Hematopoietic multipotent progenitor cell (in vitro differentiated cells): ENCODE measurements at places on chromosomes 3 and 15. TPM values are rescaled to one million over a fixed set of nuclear protein-coding genes. Genes with fewer than 3 reads are reported as not detected.

DNA sequence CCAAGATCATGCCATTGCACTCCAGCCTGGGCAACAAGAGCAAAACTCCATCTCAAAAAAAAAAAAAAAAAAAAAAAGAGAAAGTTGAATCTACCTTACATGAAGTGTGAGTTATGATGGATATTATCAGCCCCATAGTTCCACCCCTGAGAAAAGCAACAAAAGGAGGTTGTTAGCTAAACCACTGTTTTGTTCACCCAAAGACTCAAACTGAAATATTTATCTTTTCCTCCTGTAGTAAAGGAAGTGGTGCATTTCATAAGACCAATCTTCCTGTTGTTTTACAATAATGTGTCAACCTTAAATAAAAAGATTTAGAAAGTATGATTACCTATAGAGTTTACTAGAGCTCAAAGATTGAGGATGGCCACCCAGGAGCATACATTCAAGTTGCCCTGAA is 18.7 kb upstream of the TRMT10C start:
- DNase-seq, result no peak

- no peak for DNase-seq
These were observed 1.6 kb upstream of the CPN2 start for GRCh38 chr3:194352667-194353246.

DNA sequence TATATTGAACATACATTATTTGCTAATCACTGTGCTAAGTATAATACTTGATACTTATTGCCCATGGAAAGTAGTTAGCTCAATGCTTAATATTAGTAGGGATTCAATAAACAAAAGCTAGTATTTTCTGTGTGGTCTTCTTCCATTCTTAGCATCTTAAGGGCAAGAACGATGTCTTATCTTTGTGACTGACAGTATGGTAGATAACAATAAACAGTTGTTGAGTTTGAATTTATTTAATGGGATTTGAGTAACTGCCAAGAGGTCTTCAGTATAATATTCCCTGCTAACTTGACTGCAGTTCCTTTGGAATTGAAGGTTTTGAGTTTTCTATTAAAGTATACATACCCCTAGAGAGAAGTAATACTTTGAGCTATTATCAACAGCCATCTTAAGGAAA is 70.1 kb downstream of the ZNF609 start:
- no peak for DNase-seq

- no peak for DNase-seq
These were observed 52.9 kb downstream of the BTLA start for GRCh38 chr3:112446343-112446742.

DNA sequence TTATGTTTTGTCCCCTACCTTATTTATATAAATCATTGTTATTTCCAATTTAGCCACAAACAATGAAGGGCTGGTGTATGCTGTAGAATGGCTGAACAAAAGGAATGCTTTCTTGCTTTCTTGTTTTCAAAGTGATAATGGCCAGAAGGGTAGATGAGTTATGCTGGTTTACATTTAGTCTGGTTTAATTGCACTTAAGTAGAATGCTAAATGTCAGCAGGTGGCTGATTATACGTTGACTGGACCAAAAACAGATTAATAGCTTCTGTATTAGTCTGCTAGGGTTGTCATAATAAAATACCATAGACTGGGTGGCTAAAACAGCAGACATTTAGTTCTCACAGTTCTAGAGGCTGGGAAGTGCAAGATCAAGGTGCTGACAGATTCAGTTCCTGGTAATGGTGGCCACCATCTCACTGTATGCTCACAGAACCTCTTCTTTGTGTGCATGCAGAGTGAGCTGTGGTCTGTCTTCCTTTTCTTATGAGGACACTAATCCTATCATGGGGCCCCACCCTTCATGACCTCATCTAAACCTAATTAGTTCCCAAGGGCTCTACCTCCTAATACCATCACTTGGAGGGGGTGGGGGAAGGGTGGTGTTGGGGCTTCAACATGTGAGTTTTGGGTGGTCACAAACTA is 17.1 kb upstream of the XIRP1 start:
- DNase-seq, result no peak

- no peak for DNase-seq
These were observed 1161.2 kb downstream of the ROBO2 start for GRCh38 chr3:78201091-78201490.

GRCh38 chr15:39235084-39235795 is 345.6 kb upstream of the THBS1 start:
- DNase-seq, result no peak

ADGRG7 gene
- total RNA-seq, result not detected

MLH1 gene
- 36.1 TPM for total RNA-seq

KCNMB3 gene
- 1.3 TPM for total RNA-seq

SNX4 gene
- total RNA-seq, result 15.1 TPM

MIX23 gene
- total RNA-seq, result 2.7 TPM

DLL4 gene
- total RNA-seq, result under 0.01 TPM
